CD4-positive, alpha-beta T cell treated with Interleukin-15 for 1 hour (primary cell): ENCODE measurements at places on chromosomes 5 and 9.

DNA sequence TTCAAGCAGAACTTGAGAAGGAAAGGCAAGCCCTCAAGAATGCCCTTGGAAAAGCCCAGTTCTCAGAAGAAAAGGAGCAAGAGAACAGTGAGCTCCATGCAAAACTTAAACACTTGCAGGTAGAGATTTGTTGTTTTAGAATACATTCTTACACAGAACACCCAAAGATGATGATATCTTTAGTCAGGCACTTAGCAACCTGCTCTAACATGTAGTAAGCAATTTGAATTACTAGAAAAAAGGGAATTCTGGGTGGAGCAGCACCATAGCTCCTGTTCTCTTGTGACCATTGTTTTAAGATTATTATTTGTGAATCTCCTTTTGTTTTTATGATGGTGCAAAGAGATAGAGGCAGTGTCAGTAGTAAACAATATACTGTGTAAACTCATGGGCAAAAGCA is 63.1 kb downstream of the RAB14 start:
- no peak for DNase-seq

- no peak for DNase-seq
Observed at GRCh38 chr5:83802686-83803085, 82.0 kb upstream of the HAPLN1 start.

DNA sequence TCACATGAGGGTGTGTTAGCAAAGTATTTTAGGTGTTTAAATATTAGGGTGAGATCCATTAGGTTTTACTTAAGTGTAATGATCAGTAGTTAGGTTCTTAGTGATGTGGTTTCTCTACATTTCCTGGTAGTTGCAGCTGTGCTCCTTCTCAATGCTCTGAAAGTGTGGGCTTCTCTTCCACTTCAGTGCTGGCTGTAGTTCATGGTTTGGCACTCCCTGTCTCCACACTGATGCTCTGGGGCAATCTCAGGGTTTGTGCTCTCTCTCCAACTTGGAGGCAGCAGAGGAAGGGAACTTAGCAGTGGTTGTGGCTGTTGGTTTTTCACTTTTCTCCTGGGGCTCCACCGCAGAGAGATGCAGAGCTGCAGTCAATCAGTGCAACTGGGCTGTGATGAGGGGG is 507.5 kb downstream of the TMEM232 start:
- no peak for DNase-seq

DNA sequence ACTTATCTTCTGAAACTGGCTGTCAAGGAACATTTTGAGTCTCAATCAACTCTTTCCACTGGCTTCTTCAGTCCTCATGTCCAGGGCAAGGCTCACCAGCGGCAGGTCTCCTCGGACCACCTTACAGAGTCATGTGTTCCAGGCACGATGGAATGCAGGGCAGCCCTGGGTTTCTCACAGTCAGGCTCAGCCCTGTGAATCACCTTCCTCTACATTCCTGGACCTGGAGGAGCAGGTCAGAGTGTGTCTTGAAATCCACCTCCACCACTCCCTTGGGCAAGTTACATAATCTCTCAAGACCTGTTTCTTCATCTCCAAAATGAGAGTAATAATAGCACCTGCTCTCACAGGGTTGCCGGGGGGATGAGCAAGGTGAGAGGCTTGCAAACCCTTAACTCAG is 16.0 kb downstream of the ENC1 start:
- DNase-seq: no peak

- DNase-seq: no peak
Observed at GRCh38 chr5:93831449-93831848, 90.0 kb upstream of the POU5F2 start.

DNA sequence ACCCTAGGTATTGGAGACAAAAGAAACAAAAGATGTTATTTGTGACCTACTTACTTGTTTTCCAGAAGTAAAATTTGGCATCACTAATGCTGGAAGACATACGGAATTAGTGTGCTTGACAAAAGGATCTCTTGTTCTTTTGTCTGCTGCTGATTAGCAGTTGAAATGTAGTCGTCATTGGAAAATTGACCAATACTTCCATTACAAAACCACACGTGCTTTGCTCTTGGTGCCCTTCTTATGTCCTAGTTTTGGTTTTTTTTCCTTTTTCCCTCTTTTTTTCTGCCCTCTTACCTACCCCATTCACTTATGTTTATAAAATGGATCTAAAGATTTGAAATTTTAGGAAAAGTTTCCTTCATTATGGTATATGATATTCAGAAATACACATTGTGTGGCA is 197.4 kb downstream of the FER start:
- DNase-seq: no peak

DNA sequence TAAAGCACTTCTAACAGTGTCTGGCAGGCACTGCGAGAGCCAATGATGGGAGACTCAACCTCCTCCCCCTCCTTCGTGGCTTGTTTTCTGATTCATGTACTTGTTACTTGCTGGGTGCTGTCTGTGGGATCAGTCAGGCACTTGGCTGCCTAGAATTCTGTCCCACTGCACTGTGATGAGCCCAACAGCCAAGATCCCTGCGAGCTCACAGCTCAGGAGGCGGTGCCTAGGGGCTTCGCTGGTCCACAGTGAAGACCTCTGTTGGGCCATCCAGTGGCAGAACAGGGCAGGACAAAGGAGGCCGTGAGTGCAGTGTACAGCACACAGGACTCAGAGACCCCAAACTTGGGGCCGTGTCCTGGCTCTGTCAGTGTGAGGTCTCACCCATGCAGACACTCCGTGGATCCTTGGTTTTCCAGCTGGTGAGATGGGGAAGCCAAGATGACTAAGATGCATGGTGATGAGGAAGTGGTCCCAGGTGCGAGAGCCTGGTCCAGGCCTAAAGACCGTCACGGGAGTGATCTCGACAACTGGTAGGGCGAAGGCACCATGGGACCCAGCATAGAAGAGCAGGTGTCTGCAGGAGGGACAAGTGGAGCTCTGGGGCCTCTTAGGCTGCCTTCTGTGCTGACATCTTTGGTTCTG is 19.5 kb downstream of the MYMK start:
- no peak for DNase-seq

DNA sequence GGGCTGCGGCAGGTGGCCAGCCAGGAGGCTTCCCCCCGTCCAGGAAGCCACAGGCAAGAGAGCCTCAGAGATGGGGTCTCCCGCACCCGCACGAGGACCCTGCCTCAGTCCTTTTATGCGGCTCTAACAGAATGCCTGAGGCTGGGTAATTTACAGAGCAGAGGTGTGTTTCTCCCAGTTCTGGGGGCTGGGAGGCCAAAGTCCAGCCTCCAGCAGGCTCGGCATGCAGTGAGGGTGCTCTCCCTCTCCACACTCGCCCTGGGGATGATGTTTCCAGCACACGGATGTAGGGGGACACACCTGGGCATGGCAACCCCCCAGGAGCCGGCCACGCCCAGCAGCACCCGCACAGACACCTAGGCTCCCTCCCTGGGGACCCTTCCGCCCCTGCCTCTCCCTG is 95.4 kb upstream of the PPP1R26 start:
- DNase-seq: no peak

- DNase-seq: no peak
Observed at GRCh38 chr5:64301566-64301965, 135.9 kb downstream of the RNF180 start.

DNA sequence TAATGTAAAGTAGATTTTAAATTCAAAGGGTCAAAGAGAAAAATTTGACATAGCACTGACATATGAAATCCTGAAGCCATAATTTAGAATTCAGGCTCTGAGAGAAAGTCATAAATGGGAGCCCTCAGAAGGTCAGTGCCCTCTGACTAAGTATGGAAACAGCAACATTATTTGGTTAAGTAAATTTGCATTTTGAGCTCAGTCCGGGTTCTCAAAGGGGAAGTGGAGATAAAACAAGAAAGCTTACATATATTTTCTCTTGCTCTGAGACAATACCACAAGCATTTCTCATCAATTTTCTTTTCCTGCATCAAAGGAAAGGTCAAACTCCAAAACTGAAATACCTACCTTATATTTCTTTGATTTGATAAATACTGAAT is 348.0 kb downstream of the SEMA5A start:
- no peak for DNase-seq

GRCh38 chr9:83537331-83538171 is 650 bp downstream of the FRMD3 start:
- DNase-seq: no peak

GRCh38 chr5:176436656-176437055 is 11.5 kb upstream of the FAF2 start:
- DNase-seq: no peak

DNA sequence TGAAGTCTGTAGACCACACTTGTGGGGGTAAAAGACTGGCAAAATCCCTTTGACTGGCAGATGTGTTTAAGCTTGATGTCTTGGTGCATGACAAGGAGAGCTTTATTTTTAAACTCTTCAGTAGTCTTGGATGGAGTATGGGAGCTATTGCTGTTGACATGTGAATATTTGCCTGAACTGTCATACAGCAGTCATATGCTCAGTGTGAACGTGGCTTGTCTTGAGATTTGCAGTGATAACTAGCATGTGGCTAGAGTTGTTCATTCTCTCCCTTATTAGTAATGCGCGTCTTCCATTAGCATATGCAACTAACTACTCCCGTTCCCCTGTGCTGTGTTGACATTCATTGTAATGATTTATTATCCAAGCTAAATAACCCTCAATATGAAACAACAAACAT is 523.6 kb upstream of the WWC1 start:
- DNase-seq: no peak

DNA sequence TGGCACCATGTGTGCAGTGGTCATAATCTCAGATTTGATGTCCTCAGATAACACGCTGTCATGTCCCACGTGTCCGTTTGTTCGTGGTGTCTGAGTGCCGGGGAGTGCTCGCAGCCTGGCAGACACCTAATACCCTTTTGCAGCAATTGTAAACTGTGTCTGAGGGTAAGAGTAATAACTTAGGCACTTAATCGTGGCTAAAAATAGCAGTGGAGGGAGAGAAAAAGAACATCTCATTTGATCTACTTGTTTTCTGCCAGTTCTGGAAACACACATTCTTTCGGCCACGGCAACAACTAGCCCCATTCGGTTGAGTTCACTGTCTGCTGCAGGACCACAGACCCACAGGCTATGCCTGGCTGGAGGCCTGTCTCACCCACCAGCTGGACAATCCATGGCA is 16.5 kb downstream of the ADCY2 start:
- no peak for DNase-seq

- DNase-seq: no peak
Observed at GRCh38 chr5:100828071-100828897, 74.8 kb downstream of the ST8SIA4 start.
